ENCODE measurements at places on chromosomes 12 and 14.

- DNase-seq = no peak
Measured at GRCh38 chr12:43758247-43758727, 303 bp downstream of the PUS7L start.

- no peak for DNase-seq
Measured at GRCh38 chr14:50719911-50720759, 52.0 kb upstream of the SAV1 start.

DNA sequence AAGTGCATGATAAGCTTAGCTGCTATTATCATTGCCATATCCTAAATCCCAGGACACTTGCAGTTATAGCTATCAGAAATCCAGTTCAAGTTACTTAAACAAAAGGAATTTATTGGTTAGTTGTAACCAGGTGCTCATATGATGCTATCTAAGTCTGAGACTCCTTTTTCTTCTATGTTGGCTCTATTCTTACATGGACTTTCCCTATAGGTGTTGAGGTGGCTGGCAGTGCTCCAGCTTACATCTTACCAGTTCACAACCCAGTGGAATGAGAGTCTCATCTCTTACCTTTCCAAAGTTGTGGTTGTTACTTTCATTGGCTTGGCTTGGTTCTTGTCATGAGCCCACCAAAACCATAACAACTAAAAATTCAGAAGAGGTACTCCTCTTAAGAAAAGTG is 94.6 kb downstream of the DACT1 start:
- no peak for DNase-seq

DNA sequence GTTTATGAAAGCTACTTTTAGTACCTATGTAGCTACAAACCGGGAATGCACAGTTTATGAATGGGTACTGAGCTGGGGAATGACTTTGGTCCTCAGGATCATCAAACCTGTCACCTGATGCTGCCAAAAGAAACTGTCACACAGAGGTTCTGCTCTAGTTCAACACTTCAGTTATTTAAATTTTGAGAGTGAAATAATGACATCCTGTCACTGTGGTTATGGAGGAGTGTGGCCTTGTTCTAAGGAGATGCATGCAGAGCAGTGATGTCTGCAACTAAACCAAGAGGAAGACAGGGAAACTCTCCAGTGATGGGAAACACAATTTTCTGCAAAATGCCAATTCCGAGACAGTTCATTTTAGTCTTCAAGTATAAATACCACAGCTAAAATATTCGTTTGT is 4.8 kb upstream of the AEBP2 start:
- DNase-seq = peak; percentile 13

GRCh38 chr14:105665247-105665950 is 139.0 kb downstream of the TMEM121 start:
- no peak for DNase-seq

DNA sequence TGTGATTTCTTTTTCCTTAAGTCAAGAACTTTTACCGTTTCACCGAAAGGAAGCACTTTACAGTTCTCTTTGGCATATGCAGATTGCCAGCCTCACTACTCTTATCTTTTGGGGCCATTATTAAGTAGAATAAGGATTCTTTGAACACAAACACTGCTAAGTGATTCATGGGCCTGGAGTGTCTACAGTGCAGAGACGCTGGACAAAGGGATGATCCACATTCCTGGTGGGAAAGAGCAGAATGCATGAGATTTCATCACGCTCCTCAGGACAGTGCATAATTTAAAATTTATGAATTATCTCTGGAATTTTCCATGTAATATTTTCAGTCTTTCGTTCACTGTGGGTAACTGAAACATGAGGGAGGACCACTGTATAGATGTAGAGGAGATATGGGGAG is 90.2 kb downstream of the TTLL5 start:
- DNase-seq = no peak

- DNase-seq = no peak
Measured at GRCh38 chr12:117907108-117907689, 61.6 kb downstream of the KSR2 start.

GRCh38 chr14:77923131-77923936 is 123.4 kb downstream of the ADCK1 start:
- DNase-seq = no peak

DNA sequence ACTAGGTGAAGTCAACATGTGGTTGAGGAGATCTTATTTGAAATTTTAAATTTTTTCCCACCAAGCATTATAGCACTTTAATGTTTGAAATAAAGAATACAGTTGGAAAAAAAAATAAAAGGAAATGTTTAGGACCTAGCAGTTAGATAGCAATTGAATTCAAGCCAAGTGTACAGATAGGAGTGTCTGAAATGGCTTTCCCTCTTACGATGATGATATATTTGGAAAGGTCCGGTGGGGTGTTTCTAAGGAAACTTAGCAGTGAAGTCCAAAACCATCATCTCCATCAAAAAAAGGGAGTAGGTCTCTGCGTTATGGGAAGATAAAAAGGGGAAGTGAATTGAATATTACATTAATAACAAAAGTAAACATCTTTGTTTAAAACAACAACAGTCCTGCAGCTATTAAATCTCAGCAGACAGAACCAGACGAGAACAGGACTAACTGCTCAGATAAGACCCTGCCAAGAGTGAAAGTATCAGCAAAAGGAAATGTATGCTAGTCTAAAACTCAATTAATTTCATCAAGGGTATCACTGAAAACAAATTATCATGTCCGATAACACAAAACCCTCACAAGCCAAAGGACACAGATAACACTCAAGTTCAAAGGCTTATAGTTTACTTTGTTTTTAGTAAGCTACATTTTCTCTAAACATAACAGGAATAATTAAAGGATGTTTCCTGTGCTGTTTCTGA is 242.0 kb downstream of the BMP4 start:
- no peak for DNase-seq

DNA sequence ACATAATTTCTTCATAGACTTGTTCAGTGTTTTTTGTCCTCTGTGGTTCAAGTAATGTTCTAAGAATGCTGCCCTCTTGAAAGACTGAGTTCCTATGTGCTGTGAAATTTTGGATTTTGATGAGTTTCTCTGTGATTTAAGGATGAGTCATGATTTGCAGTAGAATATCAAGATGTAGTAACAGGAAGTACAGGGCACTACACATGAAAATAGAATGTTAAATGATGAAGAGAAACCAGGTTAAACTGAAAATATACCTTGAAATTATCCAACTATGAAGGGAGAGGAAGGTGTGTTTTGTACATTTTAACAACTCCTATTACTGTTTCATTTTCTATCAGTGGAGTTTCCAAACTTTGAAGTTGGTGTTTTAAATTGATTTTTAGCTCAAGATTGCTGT is 4.8 kb downstream of the ELK3 start:
- DNase-seq = no peak

DNA sequence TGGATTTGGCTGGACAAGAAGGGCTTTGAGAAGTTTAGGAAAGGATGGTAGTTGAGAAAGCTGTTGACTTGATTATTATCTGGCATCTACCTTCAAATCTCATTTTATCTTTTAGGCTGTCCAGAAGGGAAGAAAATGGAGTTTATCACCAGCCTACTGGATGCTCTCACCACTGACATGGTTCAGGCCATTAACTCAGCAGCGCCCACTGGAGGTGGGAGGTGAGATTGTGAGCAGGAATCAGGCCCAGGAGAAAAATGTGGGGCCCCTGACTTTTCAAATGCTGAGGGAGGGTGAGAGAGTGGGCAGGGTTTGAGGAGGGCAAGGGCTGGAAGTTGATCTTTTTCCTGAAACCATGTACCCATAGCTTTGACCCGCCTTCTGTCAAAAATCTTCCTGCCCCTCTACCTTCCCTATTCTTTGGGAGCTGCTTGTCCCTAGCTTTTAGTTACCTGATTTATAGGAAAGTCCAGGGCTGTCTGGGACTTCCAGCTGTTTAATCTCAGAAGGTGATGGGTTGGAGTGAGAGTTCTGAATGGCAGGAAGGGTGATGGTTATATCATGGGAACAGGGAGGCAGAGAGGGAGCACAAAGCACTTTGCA is 134.2 kb downstream of the SMOC1 start:
- DNase-seq = no peak

- DNase-seq = no peak
Measured at GRCh38 chr14:80055226-80055625, 156.1 kb downstream of the DIO2 start.

DNA sequence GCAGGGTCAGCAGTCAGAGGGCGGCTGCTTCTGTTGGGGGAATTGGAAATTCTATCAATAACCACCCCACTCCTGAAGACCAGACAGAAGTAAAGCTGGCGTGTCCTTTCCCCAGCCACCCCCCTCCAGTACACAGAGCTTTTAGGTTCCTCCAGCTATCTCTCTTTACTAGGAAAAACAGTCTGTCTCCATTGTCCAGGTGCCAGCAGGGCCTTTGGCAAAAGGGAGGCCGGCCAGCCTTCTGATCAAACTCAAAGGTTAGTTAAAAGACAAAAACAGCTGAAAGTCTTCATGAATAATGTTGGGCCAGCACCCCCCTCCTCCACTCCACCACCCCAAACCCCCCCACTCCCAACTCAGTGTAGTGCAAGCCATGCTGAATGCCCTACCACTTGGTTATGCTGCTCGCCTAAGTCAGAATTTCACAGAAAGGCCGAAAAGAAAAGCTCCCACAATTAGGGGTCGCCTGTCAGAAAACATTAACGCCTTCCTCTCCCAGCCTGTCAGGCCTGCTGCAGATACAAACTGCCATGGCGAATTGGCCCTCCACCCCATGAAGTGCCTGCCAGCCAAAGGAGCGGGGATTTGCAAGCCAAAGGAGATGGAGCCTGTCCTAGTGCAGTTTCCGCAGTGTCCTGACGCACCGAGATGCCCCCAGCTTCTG is 8.9 kb downstream of the ASCL1 start:
- no peak for DNase-seq

DNA sequence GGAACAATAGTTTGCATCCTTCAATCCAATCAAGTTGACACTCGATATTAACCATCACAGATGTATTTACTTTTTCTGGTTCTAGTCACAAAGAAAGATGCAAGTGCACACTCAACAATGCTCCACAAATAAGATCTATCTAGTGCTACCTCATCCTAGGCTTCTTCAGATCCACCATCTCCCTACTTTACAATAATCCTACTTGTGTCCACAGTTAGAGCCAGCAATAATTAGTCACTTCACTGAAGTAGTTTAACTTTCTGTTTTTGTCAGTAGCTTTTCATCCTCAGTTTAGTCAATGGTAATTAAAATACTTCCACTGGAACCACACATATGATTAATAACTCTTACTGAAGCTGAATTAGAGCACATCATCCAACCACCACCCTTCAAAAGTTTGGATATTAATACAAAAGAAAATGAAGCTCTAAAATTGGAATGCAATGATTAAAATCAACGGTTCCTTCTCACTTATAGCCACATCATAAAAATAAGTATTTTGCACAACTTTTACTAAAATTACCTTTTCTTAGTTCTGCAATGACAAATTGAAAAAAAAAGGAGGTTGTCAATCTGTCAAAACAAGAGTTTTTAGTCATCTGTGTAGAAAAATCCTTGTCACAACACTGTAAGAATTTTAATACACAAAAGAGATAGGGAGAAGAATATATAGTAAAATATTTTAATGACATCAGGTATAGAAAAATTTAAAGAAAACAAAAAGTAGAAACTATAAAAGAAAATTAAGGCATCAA is 28.2 kb upstream of the SNRPF start:
- no peak for DNase-seq

GRCh38 chr14:73717266-73717665 is 3.1 kb upstream of the PNMA1 start:
- no peak for DNase-seq

Measured in GDM1 (cell line).